ENCODE measurements at places on chromosomes 11 and 22.

- H3K27me3 ChIP-seq = peaks cover 18% of the 10 kb centered on the region
- no peak within 1 kb of the TSS for H3K27ac ChIP-seq
- peak within 1 kb of the TSS; percentile 93 for H3K4me3 ChIP-seq
- no peaks in the 10 kb centered on the region for H3K36me3 ChIP-seq
- DNase-seq = peak; percentile 43
These were observed at the start of gene MICAL3 for GRCh38 chr22:18024276-18024939. MICAL3 (minus strand) TSS chr22:18024561; CDS start chr22:17906812, 117,749 bp downstream.

DNA sequence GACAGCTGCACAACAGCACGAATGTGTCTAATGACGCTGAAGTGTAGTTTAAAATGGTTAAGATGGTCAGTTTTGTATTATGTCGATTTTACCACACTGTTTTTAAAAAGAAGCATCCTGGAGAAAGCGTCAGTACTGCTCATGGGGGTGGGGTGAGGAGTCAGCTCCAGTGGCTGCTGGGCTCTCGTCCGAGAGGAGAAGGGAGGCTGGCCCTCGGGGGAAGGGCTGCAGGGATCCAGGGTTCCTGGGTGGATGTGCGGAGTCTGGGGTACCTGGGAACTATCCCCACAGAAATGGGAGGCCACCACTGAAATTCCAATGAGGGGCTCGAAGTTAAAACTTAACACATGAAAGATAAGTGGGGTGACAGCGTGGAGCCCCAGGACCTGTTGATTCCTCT is 11.9 kb downstream of the C11orf21 start:
- peaks cover 2% of the 10 kb centered on the region for H3K27me3 ChIP-seq
- H3K36me3 ChIP-seq = peaks cover 9% of the 10 kb centered on the region
- peaks cover 22% of the 10 kb centered on the region for H3K4me1 ChIP-seq
- H3K27ac ChIP-seq = no peak overlapping the region
- no peak for DNase-seq

GRCh38 chr11:6468712-6469495 is 4.8 kb downstream of the TRIM3 start:
- H3K36me3 ChIP-seq = peaks cover 19% of the 10 kb centered on the region
- no peak overlapping the region for H3K4me3 ChIP-seq
- H3K4me1 ChIP-seq = peaks cover 18% of the 10 kb centered on the region
- no peak for DNase-seq

- peaks cover 87% of the 10 kb centered on the region for H3K4me1 ChIP-seq
- peaks cover 8% of the 10 kb centered on the region for H3K27me3 ChIP-seq
- H3K27ac ChIP-seq = peak overlapping the region; percentile 3
- no peak overlapping the region for H3K4me3 ChIP-seq
- no peak for DNase-seq
These were observed 76.4 kb upstream of the NNMT start for GRCh38 chr11:114219559-114220349.

DNA sequence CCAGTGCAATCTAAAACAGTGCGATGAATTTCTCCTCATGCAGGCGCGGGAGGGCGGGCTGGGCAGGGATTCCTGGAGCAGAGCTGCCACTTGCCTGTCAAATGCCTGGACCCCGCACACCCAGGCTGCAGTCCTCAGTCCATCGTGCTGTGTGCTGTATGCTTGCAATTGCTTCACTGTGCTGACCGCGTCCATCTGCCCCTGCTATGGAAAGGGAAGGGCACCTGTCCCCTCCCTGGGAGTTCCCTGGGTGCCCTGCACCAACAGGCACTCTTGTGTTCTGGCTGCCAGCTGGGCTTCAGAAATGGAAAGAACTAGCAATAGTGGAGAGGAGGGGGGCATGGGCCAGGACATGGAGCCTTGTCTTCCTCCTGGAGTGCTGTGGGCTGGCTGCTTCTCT is 185.4 kb upstream of the B3GAT1 start:
- H3K36me3 ChIP-seq = no peaks in the 10 kb centered on the region
- no peak for DNase-seq
- peaks cover 2% of the 10 kb centered on the region for H3K4me1 ChIP-seq
- peaks cover 4% of the 10 kb centered on the region for H3K27me3 ChIP-seq
- H3K4me3 ChIP-seq = no peak overlapping the region

GRCh38 chr11:351411-351810 is 17.9 kb upstream of the B4GALNT4 start:
- H3K27ac ChIP-seq = peak overlapping the region; percentile 94
- no peak for DNase-seq
- peak overlapping the region; percentile 77 for H3K4me3 ChIP-seq
- H3K36me3 ChIP-seq = no peaks in the 10 kb centered on the region

DNA sequence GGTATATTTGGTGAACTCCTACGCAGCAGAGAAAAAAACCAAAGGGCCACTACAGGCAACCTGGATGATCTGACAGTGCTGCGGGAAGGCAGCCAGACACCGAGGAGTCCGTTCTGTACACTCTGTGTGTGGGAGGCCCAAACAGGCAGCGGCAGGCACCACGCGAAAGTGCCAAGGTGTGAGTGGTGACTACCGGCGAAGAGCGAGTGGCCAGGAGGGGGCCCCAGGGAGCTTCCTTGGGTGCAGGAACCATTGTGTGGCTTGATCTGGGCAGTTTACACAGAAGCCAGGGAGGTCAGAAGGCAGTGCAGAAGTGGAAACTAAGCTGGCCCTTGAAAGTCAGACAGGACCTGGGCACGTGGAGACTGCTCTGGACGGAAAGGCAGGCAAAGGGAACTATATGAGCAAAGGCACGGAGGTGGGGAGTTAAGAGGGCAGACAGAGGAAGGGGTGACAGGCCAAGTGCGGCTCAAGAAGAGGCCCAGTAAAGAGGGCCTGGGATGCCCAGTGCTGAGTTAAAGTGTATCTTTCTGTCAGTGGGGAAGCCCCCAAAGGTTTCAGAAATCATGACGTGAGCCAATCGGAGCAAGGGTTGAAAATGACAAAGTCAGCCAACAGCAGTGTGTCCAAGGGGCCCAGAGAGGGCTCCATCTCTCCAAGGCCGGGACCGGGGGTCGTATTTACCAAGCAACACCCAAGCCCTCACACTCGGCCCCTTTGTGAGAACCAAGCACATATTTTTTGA is 10.6 kb downstream of the TMEM184B start:
- H3K4me3 ChIP-seq = no peak overlapping the region
- DNase-seq = peak; percentile 38
- peaks cover 9% of the 10 kb centered on the region for H3K27me3 ChIP-seq
- H3K4me1 ChIP-seq = peaks cover 79% of the 10 kb centered on the region

GRCh38 chr11:10373929-10374328 is 69.1 kb downstream of the ADM start:
- H3K27ac ChIP-seq = no peak overlapping the region
- no peak for DNase-seq
- H3K27me3 ChIP-seq = peaks cover 7% of the 10 kb centered on the region
- no peaks in the 10 kb centered on the region for H3K4me1 ChIP-seq

- no peaks in the 10 kb centered on the region for H3K27me3 ChIP-seq
- no peak for DNase-seq
- H3K4me3 ChIP-seq = no peak overlapping the region
- H3K36me3 ChIP-seq = no peaks in the 10 kb centered on the region
- H3K4me1 ChIP-seq = no peaks in the 10 kb centered on the region
- H3K27ac ChIP-seq = no peak overlapping the region
These were observed 35.0 kb downstream of the POU2AF1 start for GRCh38 chr11:111344032-111344431.

DNA sequence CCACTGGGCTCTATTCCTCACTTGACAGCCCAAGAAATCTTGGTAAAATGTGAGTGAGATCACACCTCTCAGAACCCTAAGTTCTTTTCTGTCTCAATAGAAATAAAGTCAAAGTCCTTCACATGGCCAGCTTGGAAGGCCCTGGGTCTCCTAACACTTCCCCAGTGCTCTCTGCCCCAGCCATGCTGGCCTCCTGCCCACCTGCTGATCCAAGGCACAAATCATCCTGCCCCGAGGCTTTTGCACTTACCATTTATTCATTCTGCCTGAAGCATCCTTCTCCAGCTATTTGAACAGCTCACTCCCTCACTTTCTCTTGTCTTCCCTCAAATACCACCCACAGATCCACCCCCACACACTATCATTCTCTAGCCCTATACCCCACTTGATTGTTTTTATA is 26.4 kb downstream of the ISX start:
- no peak overlapping the region for H3K27ac ChIP-seq
- H3K4me1 ChIP-seq = no peaks in the 10 kb centered on the region
- H3K36me3 ChIP-seq = no peaks in the 10 kb centered on the region
- DNase-seq = no peak
- H3K27me3 ChIP-seq = peaks cover 4% of the 10 kb centered on the region

- peaks cover 40% of the 10 kb centered on the region for H3K36me3 ChIP-seq
- peak within 1 kb of the TSS; percentile 61 for H3K4me3 ChIP-seq
- DNase-seq = no peak
- peak within 1 kb of the TSS; percentile 90 for H3K27ac ChIP-seq
These were observed at the start of gene TMA7B for GRCh38 chr22:39959640-39960447. TMA7B (plus strand) TSS chr22:39960397; CDS start chr22:39964375, 3,978 bp downstream.

DNA sequence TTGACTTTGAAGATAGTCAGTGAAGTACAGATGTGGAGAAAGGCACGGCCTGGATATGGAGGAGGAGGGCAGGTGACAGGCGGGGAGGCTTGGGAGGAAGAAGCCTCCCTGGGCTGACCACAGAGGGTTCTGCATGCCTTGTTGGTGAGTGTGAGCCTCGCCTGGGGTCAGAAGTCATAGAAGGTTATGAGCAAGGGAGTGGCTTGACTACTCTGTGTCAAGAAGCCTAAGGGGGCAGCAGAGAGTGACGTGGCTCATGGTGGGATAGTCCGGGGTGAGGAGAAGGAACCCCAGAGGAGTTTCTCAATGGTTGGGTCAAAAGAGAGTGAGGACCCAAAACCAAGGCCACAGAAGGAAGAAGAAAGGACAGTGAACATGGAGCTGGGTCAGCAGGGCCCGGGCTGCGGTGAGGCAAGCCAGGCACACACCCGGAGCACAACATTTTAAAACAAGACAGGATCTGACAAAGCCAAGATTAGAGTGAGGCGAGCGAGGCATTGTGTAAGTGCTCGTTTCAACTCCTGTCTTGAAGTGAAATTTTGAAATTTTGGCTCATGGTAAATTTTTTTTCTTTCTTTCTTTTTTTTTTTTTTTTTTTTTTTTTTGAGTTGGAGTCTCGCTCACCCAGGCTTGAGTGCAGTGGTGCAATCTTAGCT is 31.9 kb downstream of the PDGFB start:
- H3K4me3 ChIP-seq = no peak overlapping the region
- no peak for DNase-seq
- H3K36me3 ChIP-seq = no peaks in the 10 kb centered on the region

DNA sequence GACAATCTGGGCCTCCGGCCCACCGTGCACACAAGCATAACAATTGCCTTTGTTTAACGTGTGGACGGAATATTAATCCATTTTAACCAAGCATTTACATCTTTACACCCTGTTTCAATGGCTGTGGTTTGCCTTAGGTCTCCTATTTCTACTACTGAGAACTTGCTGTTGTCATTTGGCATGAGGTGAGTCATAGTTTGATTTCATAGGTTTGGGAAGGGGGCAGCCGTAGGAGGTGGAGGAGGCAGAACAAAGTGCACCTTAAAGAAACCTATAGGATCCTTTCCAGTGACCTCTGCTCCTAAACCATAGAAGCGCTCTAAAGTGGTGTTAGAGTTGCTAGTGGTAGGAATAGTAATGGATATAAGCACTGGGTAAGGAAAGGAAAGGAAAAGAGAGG is 59.4 kb downstream of the ARHGAP42 start:
- peaks cover 16% of the 10 kb centered on the region for H3K4me1 ChIP-seq
- H3K36me3 ChIP-seq = peaks cover 3% of the 10 kb centered on the region
- H3K4me3 ChIP-seq = no peak overlapping the region
- peaks cover 4% of the 10 kb centered on the region for H3K27me3 ChIP-seq
- DNase-seq = no peak

- no peaks in the 10 kb centered on the region for H3K4me1 ChIP-seq
- H3K27me3 ChIP-seq = peaks cover 8% of the 10 kb centered on the region
- H3K27ac ChIP-seq = no peak overlapping the region
These were observed 566.1 kb downstream of the BRD1 start for GRCh38 chr22:49261616-49262015.

DNA sequence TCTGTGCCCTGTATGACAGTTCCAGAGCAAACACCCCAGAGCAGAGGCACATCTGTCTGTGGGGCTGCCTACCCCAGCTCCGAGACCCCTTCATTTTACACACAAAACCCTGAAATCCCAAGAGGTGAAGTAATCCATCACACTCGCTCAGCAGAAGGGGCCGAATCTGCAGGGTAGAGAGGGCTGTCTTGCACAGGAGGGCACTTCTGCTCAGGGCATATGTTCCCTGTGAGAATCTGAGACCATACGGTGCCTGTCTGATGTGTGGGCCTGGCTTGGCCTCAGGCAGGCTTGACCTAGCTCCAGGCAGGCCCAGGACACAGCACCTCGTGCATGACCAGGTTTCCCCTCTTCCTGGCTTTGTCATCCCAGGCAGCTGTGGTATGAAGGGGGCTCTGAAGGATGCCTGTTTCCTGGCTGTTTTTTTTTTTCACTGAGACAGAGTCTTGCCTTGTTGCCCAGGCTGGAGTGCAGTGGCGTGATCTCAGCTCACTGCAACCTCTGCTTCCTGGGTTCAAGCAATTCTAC is 37.2 kb downstream of the GRIK4 start:
- no peak overlapping the region for H3K4me3 ChIP-seq
- DNase-seq = no peak
- peaks cover 5% of the 10 kb centered on the region for H3K27me3 ChIP-seq
- no peaks in the 10 kb centered on the region for H3K36me3 ChIP-seq

DNA sequence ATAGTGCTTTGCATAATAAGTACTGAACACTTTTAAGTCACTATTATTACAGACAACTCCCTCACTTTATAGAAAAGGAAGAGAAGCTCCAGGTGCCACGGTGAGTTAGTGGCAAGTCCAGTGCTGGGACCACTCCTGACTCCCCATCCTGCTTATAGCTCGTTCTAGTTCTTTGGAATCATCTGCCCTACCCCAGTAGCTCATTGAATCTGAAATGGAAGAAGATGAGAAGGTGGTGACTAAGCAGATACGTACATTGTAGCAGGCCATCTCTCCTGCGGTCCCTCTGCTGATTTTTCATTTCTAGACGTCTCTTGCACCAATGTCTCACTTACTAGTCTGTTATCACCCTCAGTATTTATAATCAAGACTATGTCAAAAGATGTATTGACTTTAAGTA is 21.6 kb downstream of the MMP20 start:
- no peak overlapping the region for H3K27ac ChIP-seq
- no peaks in the 10 kb centered on the region for H3K36me3 ChIP-seq
- no peak for DNase-seq
- H3K4me3 ChIP-seq = no peak overlapping the region

- peaks cover 46% of the 10 kb centered on the region for H3K4me1 ChIP-seq
- H3K4me3 ChIP-seq = no peak overlapping the region
- no peak overlapping the region for H3K27ac ChIP-seq
- no peaks in the 10 kb centered on the region for H3K27me3 ChIP-seq
- H3K36me3 ChIP-seq = no peaks in the 10 kb centered on the region
These were observed 45.5 kb downstream of the PACSIN2 start for GRCh38 chr22:42969348-42969975.

All from immature natural killer cell (primary cell).